ENCODE measurements at places on chromosomes 4 and X. TPM values are rescaled to one million over a fixed set of nuclear protein-coding genes. Genes with fewer than 3 reads are reported as not detected.

GRCh38 chr4:186755550-186756519 lies 32.2 kb upstream of the FAT1 start:
- DNase-seq, result peak; percentile 38

- DNase-seq, result no peak
Measured at GRCh38 chrX:103220511-103221323, 5.8 kb downstream of the BEX4 start.

CXCL5 gene
- not detected for total RNA-seq

ARX gene
- total RNA-seq, result not detected

- DNase-seq, result no peak
Measured at GRCh38 chrX:130186651-130187050, 14.9 kb downstream of the RAB33A start.

RRH gene
- total RNA-seq, result under 0.01 TPM

TRMT10A gene
- 14.5 TPM for total RNA-seq

GRCh38 chrX:24207826-24208225 lies 58.3 kb downstream of the ZFX start:
- DNase-seq, result peak; percentile 78

COL25A1 gene
- 1.4 TPM for total RNA-seq

DNA sequence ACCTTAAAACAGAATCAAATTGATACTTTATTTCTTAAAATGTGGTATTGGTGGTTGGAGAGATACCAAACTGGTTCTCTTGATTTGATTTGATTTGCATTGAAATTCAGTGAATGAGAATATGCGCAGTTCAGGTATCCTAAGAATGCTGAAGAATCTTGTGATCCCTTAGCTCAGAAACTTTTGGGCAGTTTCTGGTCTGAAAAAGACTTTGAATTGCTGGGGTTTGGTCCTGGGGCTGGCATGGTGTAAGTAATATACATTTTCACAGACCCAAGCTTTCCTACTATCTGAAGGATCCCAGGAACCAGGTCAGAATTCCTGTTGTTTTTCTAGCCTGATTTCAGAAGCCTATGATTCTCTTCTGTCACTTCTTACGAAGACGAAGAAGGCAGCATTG lies 6.6 kb downstream of the RAB33B start:
- no peak for DNase-seq

LARP1B gene
- 27.9 TPM for total RNA-seq

GRCh38 chrX:30863974-30864373 lies 25.1 kb downstream of the TAB3 start:
- no peak for DNase-seq

GRCh38 chr4:115331241-115331640 lies 217.8 kb upstream of the NDST4 start:
- DNase-seq, result no peak

DNA sequence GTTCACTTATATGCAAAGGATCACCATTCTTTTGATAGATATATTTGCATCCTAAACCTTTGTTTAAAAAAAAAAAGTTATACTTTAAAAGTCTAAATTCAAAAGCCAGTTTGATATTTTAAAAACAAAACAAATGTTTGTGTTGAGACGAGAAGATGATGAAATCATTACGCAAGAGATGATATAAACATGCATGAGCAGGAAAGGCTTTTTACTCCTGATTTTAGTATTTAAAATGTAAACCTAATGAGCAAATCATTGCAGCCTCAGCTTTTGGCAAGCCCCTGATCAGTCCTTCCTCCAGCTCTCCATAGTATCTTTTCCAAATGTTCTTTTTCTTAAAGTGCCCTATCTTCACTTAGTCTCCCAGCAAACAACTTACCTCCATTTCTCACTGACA lies 115.6 kb downstream of the ARAP2 start:
- DNase-seq, result no peak

GRCh38 chr4:78644744-78645330 lies 93.3 kb downstream of the ANXA3 start:
- peak; percentile 49 for DNase-seq

RAB39B gene
- 0.36 TPM for total RNA-seq

FAAH2 gene
- under 0.01 TPM for total RNA-seq

DNA sequence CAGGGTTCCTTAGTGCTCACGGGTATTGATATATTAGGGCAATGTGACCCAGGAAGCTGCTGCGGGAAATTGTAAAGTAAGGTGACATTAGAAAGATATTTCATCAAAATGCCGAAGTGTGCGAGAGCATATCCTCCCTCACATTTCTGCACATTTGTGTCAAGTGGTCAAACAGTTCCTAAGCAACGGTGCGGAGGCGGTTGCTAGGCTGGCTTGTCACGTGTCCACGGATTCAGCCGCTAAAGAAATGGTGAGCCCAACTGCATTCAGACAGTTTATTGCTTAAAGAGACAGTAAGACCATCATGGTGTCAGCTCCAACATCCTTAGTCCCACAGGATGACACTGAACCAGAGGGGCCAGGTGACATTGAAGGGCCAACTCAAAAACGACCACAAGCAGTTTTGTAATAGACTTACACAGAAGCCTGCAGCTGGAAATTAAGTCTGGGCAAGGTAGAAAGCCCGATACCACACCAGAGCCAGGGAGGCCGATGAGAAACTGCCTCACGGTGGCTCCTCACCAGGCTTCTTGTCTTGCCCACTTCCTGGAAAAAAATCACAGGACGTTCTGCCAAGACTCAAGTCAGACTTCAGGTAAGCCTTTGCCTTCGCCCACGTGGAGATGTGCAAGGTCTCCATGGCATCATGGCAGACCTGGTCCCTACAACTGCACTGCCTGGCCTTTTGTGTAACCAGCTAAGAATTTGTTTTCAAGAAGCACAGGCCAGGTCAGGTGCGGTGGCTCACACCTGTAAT lies 50.4 kb downstream of the USP11 start:
- peak; percentile 26 for DNase-seq

- DNase-seq, result no peak
Measured at GRCh38 chr4:187286525-187286924, 562.9 kb upstream of the FAT1 start.

GRCh38 chr4:41746440-41747229 lies 1.9 kb downstream of the PHOX2B start:
- peak; percentile 74 for DNase-seq

PLK4 gene
- 2.2 TPM for total RNA-seq

FGFRL1 gene
- 29.2 TPM for total RNA-seq

LSM6 gene
- 17.0 TPM for total RNA-seq

DNA sequence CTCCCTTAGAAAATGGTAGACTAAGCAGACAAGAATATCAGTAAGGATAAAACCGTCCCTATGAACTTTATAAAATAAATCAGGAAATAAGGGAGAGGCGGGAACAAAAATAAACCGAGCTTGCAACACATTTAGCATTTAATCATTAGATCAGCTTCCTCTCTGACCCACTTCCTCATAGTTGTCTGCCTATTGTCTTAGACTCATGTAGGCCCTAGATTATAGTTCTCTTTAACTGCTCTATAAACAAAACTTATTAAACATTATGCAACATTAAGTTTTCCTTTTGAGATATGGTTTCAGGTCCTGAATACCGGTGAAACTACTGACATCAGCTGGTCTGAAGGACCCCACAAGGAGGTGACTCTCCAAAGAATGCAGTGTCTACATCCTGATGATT lies 15.8 kb upstream of the SRD5A3 start:
- no peak for DNase-seq

DNA sequence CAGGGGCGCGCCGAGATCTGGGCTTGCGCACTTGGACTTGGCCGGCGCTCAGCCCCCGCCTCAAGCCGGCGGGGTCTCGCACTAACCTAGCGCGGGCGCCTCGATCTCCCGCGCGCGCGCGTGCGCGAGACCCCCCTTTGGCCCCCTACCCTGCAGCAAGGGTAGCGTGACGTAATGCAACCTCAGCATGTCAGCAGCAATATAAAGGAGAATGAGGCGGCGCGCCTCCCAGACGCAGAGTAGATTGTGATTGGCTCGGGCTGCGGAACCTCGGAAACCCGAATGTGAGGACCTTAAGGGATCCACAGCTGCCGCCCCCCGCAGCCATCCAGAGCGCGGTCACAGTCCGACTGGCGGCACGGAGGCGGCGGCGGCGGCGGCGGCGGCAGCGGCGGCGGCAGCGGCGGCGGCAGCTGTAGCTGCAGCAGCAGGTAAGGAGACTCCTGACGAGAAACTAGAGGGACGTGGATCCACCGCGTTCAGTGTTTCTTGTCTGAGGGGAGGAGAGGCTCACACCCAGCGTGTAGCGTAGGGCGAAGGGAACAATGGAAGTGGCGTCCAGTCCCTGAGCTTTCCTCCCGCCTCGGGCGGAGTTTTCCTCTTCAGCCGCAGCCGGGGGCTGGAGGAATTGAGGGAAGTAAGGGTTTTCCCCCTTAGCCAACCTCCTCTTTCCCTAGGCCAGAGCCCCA lies at the start of the genes SATL1 and ZNF711:
TSS of gene SATL1 (minus strand) at position 19 of the 689 bp plus-strand sequence. CDS start 134,811 bp downstream, outside the sequence.
TSS of gene ZNF711 (plus strand) at position 231 of the 689 bp plus-strand sequence. CDS start 3,582 bp downstream, outside the sequence.
- DNase-seq, result peak; percentile 82

DNA sequence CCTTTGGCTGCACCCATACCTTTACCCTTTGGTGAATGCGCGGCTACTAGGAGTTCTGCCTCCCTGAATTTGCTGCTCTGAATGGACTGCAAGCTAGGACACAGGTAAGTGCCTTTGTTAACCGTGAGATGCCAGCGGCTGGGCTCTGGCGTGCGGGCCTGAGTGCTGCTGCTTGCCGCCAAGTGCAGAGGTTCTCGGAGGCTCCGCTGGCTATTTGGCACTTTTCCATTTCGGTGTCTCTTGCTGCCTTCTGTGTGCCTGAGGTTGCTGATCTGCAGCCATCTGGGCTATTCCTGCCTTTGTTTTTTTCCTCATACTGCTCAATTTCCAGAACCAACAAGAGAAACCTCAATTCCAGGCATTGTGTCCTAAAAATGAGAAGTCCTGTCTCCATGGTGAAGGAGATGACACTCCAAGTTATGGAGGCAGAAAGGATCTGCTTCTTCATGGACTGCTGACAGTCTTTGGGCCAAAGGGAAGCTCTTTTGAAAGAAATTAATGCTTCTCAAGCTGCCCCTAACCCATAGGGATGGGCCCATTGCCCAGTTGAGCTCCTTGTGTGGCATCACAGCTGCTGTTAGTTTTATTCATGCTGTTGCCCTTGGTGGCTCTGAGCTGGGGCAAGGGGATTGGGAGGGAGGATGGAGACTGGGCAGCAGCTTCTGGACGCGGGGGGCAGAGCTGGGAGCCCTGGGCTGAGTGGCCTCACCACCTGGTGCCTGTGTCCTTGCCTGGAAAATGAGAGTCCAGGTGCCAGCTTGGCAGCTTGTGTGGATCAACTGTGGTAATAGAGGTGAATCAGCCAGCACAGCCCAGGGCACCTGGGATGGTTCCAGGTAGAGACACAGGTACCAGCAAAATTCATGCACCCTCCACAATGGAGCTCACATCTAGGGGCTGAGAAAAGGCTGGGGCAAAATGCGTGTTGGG lies 3.8 kb upstream of the TBC1D14 start:
- no peak for DNase-seq

- peak; percentile 88 for DNase-seq
Measured at GRCh38 chr4:76011700-76012387, 4.5 kb upstream of the CXCL9 start.

ETDA gene
- total RNA-seq, result not detected

GK2 gene
- total RNA-seq, result not detected

- DNase-seq, result no peak
Measured at GRCh38 chr4:44149282-44149681, 299.3 kb downstream of the KCTD8 start.

F8 gene
- 10.9 TPM for total RNA-seq

- no peak for DNase-seq
Measured at GRCh38 chrX:80181079-80181478, 166.5 kb downstream of the TBX22 start.

ZGRF1 gene
- 7.1 TPM for total RNA-seq

GRCh38 chr4:68883870-68884269 lies 67.7 kb downstream of the UGT2A3 start:
- DNase-seq, result no peak

DNA sequence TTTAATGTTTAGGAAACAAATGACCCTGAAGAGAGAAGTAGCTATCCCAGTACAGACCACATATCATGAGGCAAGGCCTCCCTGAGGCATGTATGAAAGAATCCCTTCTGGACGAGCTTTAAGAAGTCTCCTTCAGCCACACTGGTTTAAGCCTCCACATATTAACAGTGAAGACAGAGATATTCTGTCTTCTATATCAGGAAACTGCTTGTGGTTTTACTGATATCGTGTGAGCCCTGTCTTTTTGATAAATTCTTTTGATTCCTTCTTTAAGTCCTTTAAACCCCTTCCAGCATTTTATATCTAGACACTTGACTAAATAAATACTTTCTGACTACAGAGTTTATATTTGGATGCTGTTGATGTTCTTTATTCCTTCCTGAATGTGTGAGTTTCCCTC lies 45.9 kb upstream of the GPC4 start:
- DNase-seq, result no peak

NXF2 gene
- not detected for total RNA-seq

TCEAL5 gene
- total RNA-seq, result not detected

DNA sequence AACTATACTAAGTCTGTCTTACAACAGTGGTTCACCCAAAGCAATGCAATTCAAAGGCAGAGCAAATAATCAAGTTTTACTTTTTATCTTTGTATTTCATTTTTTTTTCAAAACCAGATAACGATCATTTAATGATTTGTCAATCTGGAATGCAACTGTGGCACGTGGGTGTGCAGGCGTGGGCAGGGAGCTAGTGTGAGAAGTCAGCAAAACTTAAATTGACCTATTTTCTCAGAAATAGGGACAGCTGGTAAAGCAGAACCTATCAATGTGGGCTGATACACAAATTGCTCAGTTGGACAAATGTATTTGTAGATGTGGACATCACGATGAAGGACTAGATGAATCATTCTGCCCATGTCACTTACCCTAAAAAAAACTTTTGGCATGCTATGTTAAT lies 105.6 kb downstream of the CBLL2 start:
- DNase-seq, result peak; percentile 13

RTL5 gene
- total RNA-seq, result 2.2 TPM

DNA sequence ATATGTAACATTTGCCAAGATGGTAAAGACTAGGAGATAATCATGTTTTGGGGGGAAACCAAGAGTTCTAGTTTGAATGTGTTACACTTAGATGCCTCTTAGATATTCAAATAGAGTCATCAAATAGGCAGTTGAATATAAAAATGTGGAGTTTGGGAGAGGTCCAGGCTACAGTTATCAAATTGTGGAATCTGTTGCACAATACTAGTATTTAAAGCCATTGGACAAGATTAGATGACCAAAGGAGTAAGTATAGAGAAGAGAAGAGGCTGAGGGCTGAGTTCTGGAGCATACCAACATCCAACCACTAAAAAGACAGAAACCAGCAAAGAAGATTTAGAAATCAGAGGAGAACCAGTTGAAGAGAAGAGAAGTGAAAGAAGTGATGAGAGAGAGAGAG lies 72.7 kb downstream of the NAA11 start:
- no peak for DNase-seq

Measured in osteoblast (primary cell).